ENCODE measurements at places on chromosomes 5 and 9.
A peak's percentile ranks its signal among the peaks of the same experiment; 100 is the strongest.

DNA sequence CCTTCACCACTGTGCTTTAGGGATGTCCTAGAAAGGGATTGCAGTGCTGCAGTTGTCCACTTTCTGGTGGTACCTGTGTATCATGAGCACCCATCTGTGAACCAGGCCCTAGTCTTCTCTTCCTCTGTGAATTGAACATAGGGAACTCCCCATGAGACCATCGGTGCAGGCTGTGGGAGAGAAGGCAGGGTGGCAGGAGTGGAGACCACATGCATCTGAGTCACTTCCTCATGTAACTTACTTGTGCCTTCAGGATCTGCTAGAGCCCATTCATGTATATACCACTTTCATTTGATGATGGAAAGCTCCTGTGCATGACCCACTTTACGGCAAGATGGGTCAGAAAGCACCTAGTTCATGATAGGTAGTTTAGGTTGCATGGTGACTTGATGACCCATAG lies 478.1 kb upstream of the CDH9 start:
- DNase-seq, result no peak

GRCh38 chr5:31193591-31194467 lies at the start of gene CDH6:
Gene CDH6, plus strand, starts transcription at chr5:31193686. Its CDS starts 73,788 bp downstream, at chr5:31267474.
- no peak for DNase-seq

DNA sequence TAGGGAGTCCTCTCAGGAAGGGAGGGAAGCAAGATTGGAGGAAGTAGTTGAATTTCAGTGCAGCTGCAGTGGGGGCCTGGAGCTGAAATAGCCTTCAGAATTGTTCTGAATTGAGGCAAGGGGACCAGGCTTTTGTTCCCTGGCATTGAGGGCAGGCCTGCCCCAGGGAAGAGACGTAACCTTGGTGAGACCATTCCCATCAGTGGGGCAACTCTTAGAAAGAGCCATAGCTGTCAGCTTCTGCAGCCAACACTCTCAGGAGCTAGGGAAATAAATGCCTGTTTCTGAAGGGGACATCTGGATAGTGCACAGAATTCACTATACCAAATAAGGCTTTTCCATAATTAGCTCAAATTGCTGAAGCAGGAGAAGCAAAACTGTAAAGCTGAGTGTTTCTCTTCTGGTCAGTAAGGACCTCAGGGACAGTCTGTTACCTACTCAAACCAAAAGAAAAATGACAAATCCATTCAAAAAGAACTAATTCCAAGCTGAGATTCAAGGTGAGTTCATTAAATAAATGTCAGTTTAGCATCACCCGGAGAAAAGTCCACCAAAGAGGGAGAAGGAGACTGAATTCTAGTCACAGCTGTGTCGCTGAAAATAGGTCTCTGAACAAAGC lies 44.0 kb downstream of the LYRM7 start:
- DNase-seq, result no peak

DNA sequence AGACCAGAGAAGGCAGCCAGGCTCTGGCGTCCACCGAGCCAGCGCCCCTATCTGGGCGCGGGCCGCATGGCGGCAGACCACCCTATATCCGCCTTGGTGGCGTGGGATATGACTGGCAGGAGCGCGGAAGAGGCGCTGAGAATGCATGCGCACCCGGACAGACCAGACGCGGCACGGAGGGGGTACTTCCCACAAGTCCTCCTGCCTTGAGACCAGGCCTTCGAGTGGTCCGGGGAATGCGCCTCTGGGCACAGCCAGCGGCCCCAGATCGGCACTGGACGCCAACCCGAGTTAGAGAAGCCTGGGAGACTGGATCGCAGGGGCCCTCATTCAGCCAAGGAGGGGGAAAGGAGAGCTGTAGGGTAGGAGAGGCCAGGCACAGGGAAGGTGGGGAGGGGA lies 2.5 kb upstream of the LMX1B start:
- DNase-seq, result no peak

- no peak for DNase-seq
These were observed 6.1 kb downstream of the CA9 start for GRCh38 chr9:35679766-35680330.

DNA sequence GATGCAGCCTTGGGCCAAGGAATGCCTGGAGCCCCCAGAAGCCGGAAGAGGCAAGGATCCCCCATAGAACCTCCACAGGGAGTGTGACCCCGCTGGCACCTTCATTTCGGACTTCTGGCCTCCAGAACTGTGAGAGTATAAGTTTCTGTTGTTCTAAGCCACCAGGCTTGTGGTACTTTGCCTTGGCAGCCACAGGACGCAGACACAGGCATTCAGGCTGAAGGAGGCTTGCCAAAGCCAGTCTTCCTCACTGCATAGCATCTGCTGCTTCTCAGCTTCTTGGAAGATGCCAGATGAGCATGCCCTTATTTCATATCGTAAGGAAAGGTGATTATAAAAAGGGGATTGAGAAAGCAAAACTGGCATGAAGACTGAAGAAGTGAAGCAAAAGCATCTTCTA lies 61.1 kb upstream of the TAS2R1 start:
- DNase-seq, result no peak

GRCh38 chr9:115015018-115015635 lies 84.7 kb upstream of the TNFSF8 start:
- no peak for DNase-seq

- DNase-seq, result no peak
These were observed 95.0 kb downstream of the PCSK1 start for GRCh38 chr5:96338091-96338490.

DNA sequence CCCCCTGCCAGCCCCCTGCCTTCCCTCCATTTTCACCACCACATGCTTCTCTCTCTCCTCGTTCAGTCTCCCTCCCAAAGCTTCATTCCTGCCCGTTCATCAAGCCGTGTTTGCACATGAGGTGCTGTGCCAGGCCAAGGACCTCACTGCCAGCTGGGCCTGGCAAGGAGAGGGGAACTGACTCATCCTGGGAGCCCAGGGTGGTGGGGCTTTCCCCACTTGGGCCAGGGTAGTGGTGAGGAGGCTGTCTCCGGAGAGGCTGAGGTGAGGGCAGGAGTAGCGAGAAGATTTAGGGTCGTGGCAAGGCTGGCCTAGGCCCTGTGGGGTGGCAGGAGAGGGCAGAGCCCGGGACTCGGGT lies 30.4 kb upstream of the NOTCH1 start:
- peak; percentile 37 for DNase-seq

GRCh38 chr9:128252317-128253139 lies 23.3 kb downstream of the GOLGA2 start:
- DNase-seq, result no peak

DNA sequence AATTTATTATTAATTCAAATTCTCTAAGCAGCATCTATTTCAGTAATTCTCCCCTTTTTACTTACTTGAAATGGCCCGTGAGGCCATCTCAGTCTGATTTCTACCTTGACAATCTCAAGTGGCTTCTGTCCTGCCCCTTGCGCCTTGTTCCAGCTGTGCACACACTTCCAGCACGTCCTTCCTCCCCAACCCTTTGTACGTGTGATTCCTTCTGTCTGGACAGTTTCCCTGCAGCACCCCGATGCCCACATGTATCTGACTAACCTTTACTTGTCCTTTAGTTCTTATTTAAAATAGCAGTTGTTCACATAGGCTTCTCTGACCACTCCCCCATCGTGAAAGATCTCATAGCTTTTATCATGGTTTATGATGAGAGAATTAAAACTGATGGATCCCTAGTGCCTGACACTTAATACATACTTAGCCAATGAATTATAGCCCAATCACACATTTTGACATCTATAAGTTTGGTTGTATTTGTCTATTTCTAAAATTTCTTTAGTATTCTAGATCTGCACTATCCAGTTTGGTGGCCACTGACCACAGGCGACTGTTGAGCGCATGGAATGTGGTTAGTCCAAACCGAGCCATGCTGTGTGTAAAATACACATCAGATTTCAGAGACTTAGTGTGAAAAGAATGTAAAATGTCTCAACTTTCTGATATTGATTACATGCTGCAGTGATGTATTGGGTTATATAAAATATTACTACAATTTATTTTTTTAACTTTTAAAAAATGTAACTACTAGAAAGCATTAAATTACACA lies 14.3 kb downstream of the ZBTB34 start:
- DNase-seq, result no peak

DNA sequence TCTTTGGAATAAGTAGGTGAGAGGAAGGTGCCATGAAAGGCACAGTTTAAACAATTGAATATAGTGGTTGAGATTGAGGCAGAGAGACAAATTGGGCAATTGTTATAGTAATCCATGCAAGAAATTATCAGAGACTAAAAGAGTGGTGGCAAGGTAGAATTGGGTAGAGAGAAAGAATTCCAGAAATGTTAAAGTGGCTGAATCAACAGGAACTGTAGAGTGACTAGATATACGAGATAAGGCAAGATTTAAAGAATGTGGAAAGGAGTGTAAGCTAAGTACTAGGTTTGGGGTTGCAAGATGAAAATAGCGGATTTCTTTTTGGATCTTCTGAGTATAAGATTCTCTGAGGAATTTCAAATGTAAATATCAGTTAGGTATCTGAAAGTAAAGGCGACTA lies 285.2 kb downstream of the DMRTA1 start:
- DNase-seq, result no peak

DNA sequence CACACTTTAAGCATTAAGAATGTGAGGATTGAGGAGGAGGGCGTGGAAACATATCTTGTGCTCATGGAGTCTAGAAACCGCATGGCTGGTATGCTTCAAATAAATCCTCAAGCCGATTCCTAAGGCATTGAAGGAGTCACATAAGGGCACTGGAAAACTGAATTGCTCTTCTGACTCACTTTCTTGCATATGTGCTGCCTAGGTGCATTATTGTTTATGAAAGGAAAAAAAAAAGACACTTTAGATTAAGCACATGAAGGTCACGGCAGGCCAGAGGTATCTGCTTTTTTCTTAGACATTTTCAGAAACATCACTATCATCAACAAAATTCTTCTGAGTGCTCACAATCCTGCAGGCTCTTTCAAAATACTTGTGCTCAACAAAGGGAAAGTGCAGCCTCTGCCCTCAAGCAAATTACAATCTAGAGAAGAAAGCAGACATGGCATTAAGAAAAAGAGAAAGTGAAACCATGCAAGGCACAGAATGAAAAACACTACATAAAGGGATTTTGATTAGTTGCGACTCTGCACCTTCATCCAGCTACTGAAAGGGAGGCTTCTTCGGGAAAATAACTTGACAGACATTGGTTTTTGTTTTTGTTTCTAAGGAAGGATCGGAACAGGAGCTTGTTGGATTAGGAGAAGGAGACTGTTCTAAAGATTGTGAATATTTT lies 2117.6 kb downstream of the MAT2B start:
- no peak for DNase-seq

GRCh38 chr9:15670246-15670645 lies 117.4 kb downstream of the CCDC171 start:
- DNase-seq, result no peak

GRCh38 chr9:76897804-76898525 lies 7.9 kb downstream of the PRUNE2 start:
- DNase-seq, result no peak

DNA sequence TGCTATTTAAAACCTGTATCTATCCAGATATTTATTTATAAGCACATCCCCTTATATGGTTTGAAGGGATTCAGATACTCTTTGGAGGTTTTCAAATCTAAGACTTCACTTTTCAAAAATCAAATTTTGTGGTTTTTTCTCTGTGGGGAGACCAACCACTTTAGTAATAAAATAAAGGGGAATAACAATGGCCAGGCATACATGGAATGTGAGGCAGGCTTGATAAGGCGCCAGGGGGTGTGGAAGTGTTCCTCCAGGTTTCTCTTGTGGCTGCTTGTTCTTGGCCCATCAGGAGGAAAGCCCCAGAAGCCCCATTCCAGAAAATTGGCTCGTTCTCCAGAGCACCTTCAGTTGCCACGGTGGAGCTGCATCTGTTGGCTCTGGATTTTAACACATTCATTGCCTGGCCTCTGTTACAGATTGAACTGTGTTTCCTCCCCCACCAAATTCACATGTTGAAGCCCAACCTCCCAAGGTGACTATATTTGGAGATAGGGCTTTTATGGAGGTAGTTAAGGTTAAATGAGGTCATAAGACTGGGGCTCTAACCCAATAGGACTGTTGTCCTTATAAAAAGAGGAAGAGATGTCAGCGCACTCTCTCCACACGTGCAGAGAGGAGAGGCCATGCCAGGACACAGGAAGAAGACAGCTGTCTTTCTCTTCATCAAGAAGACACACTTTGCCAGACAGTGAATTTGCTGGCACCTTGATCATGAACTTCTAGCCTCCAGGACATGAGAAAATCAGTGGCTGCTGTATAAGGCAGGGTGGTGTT lies 195.9 kb downstream of the TMEM38B start:
- DNase-seq, result no peak

- no peak for DNase-seq
These were observed 203.9 kb downstream of the C9orf50 start for GRCh38 chr9:129416821-129417539.

DNA sequence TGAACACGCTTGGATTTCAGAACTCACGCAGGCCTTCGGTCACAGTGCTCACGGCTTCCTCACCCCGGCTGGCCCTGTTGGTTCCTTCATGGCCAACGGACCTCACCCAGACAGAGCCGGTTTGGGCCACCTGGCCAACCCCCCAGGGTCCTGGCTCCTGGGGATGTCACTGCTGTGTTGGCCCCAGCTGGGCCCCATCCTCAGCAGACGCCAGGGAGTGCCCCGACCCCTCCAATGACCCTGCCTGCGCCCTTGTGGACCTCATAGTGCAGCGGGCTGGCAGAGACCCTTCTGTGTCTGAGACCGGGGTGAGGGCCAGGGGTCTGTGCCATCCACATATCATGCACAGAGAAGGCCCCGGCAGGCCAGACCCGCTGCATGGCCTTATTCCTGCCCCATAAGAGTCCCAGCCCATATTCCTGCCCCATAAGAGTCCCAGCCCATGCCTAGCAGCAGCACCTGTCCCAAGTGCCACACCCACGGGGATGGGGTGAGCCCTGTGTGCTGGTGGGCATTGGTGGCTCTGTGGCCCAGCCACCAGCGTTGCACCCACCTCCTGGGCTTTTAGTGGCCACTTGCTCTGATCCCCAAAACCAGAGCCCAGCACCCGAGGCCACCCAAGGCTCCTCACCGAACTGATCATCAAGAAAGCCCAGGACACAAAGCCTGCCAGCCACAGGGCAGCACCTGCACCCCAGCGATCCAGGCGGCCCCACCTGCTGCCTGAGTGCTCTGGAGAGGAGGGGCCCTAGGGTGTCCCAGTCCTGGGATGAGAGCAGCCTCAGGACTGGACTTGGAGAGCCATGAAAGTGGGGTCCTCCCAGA lies 1.3 kb upstream of the LPCAT1 start:
- DNase-seq, result no peak

DNA sequence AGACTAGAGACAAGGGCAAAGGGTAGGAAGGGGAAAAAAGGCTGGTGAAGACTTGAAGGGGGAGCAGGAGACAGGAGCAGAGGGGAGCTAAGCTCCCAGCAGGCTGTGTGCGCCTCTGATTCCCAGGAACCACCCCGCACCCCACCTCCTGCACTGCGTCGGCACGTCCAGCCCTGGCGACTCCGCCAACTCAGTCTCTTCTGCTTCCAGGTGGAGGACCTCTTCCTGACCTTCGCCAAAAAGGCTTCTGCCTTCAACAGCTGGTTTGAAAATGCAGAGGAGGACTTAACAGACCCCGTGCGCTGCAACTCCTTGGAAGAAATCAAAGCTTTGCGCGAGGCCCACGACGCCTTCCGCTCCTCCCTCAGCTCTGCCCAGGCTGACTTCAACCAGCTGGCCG lies 30.5 kb downstream of the DYNC2I2 start:
- no peak for DNase-seq

Measured in stimulated activated naive CD8-positive, alpha-beta T cell treated with anti-CD3 and anti-CD28 coated beads, Interleukin-15, Interleukin-2, amounts not matched to agents 100 U/mL and 50 U/mL, for 24 hours (primary cell).